HT1080 (cell line): ENCODE measurements at places on chromosomes 5 and 9. TPM values are rescaled to one million over a fixed set of nuclear protein-coding genes. Genes with fewer than 3 reads are reported as not detected.

DNA sequence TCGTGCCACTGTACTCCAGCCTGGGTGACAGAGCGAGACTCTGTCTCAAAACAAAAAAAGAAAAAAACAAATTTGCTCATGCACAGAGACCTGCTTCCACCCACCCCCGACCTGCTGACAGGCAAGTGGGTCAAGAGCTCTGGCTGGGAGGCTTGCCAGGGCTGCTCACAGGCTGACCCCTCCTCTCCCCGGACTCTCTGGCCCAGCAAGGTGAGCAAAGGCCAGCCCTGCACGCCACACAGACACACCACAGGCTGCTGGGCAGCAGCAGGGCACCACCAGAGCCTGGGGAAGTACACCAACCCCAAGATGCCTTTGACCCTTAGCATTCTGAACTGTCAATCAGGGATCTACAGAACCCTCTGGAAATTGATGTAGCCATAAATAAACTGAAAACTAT is 29.2 kb downstream of the NSUN2 start:
- no peak for DNase-seq

SYK gene
- 0.03 and 0.68 TPM in 2 replicates for total RNA-seq

AMACR gene
- 10.6 and 12.8 TPM in 2 replicates for total RNA-seq

FGFR4 gene
- 2.2 and 3.4 TPM in 2 replicates for total RNA-seq

DNA sequence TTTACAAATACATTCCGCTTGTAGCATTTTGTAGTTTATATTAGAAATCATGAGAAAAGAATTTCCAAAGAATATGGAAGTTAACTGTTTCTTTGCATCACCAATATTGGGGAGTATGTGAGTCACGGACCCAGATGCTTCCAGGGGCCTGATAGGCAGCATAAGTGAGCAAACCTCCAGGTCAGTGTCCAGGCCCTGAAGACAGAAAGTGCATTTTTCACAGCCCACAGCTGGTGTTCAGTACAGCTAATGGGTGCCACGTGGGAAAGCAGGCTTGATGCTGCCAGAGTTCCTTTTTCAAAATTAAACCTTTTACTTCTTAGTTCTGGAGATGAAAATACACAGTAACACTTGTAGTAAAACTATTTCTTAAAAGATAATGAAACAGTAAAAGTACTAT is 454.4 kb upstream of the ACTBL2 start:
- DNase-seq, result no peak

DNA sequence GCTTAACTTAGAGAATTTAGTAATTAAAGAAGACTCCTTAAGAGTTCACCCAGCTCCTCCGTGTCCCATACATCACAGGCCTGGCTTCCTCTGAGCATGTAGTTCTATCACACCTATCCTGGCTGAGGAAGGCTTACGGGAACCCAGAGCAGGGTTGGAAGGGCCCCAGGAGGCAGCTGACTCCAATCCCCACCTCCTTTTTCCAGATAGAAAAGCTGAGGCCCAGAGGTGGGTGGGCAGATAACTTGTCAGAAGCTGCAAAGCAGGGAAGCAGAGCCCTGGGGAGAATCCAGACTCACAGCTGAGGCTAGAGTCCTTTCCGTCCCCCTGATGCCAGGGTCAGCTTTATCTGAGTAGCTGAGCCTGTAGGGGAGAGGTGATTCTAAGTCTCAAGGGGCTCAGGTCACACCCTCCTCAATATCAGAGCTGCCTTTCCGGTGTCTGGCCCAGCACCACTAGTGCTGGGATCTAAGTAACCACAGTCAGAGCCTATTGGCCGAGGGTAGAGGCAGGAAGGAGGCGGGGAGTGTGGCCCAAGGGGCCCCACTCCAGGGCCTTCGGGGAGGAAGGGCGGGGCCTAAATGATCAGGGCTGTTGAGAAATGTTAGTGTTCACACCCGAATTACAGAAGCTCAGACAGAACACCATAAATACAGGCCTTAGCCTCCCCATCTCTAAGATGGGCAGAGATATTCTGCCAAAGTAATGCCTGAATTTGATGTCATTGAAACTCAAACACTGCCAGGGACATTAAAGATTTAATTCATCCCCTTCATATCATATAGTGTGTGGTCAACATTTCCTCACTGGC is 9.9 kb downstream of the CCDC69 start:
- DNase-seq, result peak; percentile 83

DNA sequence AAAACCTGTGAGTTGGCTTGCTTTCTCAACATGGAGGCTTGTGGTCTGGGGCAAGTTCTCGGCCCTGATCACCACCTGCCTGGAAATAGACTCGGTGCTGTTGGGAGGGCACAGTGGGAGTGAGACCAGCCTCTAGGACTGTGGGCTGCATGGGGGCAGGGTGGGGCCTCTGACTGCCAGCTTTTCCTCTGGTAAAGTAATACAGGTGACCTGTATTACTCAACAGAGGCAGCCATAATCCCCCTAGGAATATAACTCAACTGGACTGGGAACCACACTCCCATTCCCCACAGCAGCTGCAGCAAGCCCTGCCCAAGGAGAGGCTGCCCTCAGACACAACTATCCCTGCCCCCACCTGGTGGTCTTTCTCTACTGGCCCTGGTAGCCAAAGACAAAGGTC is 72.8 kb downstream of the C9orf153 start:
- DNase-seq, result no peak

IFNA2 gene
- not detected in 2 replicates for total RNA-seq
